HFFc6 (cell line): ENCODE measurements at places on chromosomes 12 and 14.
A peak's percentile ranks its signal among the peaks of the same experiment; 100 is the strongest.

DNA sequence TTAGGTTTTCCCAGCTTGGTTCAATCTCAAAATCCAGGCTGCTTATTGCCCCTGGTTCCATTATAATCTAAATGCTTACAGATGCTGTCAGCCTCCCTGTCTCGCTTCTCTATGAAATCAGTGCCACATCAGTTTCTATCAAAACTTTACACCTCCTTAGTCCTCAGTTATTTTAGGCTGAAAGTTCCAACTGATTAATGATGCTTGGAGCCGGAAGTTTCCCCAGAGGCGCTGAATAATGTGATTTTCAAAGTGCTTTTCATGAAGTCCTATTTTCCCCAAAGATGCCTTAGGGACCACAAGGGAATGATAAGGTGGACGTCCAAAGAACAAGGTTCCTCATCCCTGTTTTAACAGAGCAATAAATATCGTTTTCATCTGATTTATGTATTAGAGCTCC lies 262.4 kb upstream of the RMST start:
- no peak overlapping the region for H3K4me3 ChIP-seq
- H3K27me3 ChIP-seq: no peaks in the 10 kb centered on the region
- no peak for DNase-seq
- H3K36me3 ChIP-seq: no peaks in the 10 kb centered on the region
- no peak overlapping the region for H3K27ac ChIP-seq
- H3K4me1 ChIP-seq: no peaks in the 10 kb centered on the region

DNA sequence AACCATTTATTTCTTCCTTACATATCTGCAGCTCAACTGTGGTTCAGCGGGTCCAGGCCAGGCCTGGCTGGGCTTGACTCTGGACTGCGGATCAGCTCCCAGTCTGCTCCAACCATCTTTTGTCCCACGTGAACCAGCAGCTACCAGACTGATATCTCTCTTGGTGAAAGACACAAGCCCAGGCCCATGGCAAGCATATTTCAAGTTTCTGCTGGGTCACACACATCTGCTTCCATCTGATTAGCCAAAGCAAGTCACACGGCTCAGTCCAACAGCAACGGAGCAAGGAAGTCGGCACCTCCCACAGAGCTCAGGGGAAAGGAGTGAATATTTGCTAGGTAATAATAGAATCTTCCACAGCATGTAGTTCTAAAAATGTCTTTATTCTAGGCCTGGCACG lies 24.7 kb upstream of the MARK3 start:
- H3K4me1 ChIP-seq: peaks cover 53% of the 10 kb centered on the region
- H3K27ac ChIP-seq: peak overlapping the region; percentile 73
- H3K36me3 ChIP-seq: peaks cover 33% of the 10 kb centered on the region
- no peak overlapping the region for H3K4me3 ChIP-seq

DNA sequence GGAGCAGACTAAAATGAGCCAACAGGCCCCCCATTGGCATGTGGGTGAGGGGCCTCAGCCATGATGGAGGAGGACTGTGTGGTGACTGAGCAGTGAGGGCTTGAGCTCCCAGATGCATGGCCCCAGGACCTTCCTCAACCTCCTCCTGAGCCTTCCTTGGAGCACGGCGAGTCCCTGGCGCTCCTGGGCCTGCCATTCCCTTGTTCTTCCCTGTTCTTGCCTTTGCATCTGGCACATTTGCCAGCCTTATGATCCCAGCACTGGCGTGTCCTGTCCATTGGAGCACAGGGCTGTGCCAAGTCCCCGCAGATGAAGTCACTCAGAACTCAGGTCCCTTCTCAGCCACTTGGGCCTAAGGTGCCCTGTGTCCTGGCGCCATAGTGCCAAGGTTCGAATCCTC lies 40.3 kb upstream of the MEG3 start:
- no peak overlapping the region for H3K4me3 ChIP-seq
- no peaks in the 10 kb centered on the region for H3K36me3 ChIP-seq
- no peak for DNase-seq
- H3K27me3 ChIP-seq: peaks cover 43% of the 10 kb centered on the region
- H3K4me1 ChIP-seq: no peaks in the 10 kb centered on the region; the same call in 1 of the 2 replicates

- H3K27me3 ChIP-seq: peaks cover 1% of the 10 kb centered on the region; the same call in 1 of the 2 replicates
- H3K4me1 ChIP-seq: no peaks in the 10 kb centered on the region
- no peak overlapping the region for H3K27ac ChIP-seq
- H3K36me3 ChIP-seq: peaks cover 7% of the 10 kb centered on the region
- H3K4me3 ChIP-seq: peak overlapping the region; percentile 43; the same call in 1 of the 2 replicates
Observed at GRCh38 chr12:132582582-132583410, 27.6 kb downstream of the LRCOL1 start.

GRCh38 chr12:42237052-42237852 lies 796 bp downstream of the YAF2 start:
- H3K4me3 ChIP-seq: peak overlapping the region; percentile 94
- peaks cover 8% of the 10 kb centered on the region for H3K36me3 ChIP-seq
- peaks cover 34% of the 10 kb centered on the region for H3K4me1 ChIP-seq
- peak overlapping the region; percentile 89 for H3K27ac ChIP-seq
- DNase-seq: peak; percentile 78
- no peaks in the 10 kb centered on the region for H3K27me3 ChIP-seq

DNA sequence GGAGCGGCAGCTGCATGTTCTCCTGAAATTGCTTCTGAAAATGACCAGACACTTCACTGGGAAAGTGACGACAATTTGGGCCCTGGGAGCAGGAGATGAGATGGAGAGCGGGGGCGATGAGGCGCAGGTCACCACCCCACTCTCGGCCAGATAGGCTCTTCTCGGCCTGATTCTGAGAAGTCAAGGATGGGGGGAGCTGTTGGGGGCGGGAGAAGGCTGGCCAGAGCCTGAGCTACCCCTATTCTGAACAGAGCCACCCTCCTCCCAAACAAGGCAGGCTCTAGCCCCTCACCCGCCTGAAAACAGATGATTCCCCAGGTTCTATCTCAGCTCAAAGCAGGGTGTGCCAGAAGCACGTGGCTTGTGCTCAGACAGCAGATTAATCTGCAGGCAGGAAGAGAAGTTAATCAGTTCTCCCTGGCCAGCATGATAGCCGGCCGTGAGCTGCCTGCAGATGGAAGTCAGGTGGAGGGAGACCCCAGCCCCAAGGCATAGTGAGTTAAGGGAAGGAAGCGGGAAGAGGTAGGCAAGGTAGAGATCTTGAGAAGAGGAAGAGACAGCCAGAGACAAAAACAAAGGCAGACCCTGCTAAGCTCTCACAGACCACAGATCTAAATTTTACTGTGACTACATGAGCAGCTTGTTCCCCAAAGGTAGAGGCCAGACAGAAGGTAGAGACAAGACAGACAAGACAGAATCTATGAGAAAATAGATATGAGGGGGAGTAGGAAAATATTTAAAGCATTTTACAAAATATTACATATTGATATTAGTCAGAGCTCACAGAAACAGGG lies 10.9 kb upstream of the TAC3 start:
- peaks cover 59% of the 10 kb centered on the region for H3K27me3 ChIP-seq
- no peak overlapping the region for H3K4me3 ChIP-seq
- H3K27ac ChIP-seq: no peak overlapping the region
- H3K4me1 ChIP-seq: peaks cover 6% of the 10 kb centered on the region

DNA sequence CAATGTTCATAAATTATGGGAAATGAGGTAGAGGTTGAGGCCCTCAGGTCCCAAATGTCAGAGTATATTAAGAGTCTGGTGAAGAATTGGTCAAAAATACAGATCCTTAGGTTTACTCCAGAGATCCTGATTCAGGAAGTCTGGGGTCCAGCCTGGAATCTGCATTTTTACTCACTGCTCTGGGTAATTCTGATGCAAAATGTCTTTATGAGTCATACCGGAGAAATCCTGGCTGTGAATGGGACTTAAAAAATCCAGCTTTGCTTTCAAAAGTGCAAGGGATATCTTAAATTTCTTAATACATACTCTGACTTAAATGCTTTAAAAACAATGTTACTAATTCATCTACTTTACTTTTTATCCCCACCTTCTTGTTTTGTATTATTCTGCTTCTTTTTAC lies 74.5 kb downstream of the FERMT2 start:
- DNase-seq: peak; percentile 33
- H3K27ac ChIP-seq: peak overlapping the region; percentile 71
- peaks cover 7% of the 10 kb centered on the region for H3K27me3 ChIP-seq

GRCh38 chr14:93984987-93985410 lies 8.6 kb upstream of the ASB2 start:
- no peaks in the 10 kb centered on the region; the same call in 1 of the 2 replicates for H3K27me3 ChIP-seq
- no peak overlapping the region for H3K4me3 ChIP-seq
- peak overlapping the region; percentile 83 for H3K27ac ChIP-seq
- peak; percentile 80 for DNase-seq
- no peaks in the 10 kb centered on the region for H3K36me3 ChIP-seq

- H3K4me3 ChIP-seq: no peak overlapping the region
- H3K27ac ChIP-seq: no peak overlapping the region
- DNase-seq: no peak
- H3K4me1 ChIP-seq: no peaks in the 10 kb centered on the region
- H3K27me3 ChIP-seq: no peaks in the 10 kb centered on the region
- no peaks in the 10 kb centered on the region for H3K36me3 ChIP-seq
Observed at GRCh38 chr12:79521576-79521975, 169.2 kb downstream of the PAWR start.

DNA sequence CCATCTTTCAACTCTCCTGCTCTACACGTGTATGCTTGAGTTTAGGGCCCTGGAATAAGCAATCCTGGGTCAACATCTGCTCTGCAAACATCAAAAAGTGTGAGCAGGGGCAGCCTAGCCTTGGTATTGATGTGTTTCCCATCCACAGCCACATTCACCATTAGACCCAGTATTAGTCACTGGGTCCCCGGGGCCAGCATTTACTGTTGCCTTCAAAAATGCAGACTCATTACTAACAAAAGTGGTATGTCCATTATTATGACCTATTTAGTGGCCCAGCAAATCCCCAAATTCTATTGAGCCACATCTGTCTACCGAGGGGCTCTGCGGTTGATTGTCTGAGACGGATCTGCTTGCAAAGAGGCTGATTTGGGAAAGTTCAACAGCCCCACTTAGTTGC lies 661.8 kb downstream of the DIO2 start:
- no peak for DNase-seq
- H3K4me3 ChIP-seq: no peak overlapping the region
- H3K27ac ChIP-seq: no peak overlapping the region

- H3K27ac ChIP-seq: no peak overlapping the region
- H3K4me1 ChIP-seq: peaks cover 18% of the 10 kb centered on the region
- no peaks in the 10 kb centered on the region for H3K36me3 ChIP-seq
- peaks cover 2% of the 10 kb centered on the region; the same call in 1 of the 2 replicates for H3K27me3 ChIP-seq
- DNase-seq: no peak
Observed at GRCh38 chr12:90987520-90987919, 17.3 kb downstream of the EPYC start.

DNA sequence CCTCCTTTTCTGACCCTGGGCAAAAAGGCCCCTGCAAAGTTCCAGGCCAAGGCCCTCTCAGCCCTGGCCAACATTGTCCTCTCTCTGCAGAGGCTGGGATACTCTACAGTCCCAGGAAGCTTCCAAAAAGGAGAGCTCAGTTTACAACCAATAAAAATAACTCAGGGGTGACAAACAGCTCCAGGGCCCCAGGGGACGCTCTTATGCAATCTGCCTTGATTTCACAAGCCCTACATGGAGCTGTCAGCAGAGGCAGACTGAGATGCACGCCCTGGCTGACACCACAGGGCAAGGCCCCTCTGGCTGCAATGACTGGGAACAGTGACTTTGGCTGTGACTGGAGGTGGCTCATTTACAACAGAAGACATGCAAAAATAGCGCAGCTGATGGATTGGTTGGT lies 129.0 kb upstream of the MED13L start:
- H3K27ac ChIP-seq: peak overlapping the region; percentile 57
- peak overlapping the region; percentile 5 for H3K4me3 ChIP-seq
- H3K27me3 ChIP-seq: no peaks in the 10 kb centered on the region; the same call in none of the 2 replicates
- H3K36me3 ChIP-seq: peaks cover 15% of the 10 kb centered on the region
- DNase-seq: peak; percentile 89

GRCh38 chr14:92450351-92451070 lies 63.1 kb upstream of the RIN3 start:
- no peaks in the 10 kb centered on the region for H3K4me1 ChIP-seq
- H3K36me3 ChIP-seq: no peaks in the 10 kb centered on the region
- H3K27ac ChIP-seq: no peak overlapping the region
- DNase-seq: no peak
- peaks cover 14% of the 10 kb centered on the region for H3K27me3 ChIP-seq
- no peak overlapping the region for H3K4me3 ChIP-seq

GRCh38 chr14:42513837-42514236 lies 907.2 kb downstream of the LRFN5 start:
- H3K4me1 ChIP-seq: no peaks in the 10 kb centered on the region
- H3K36me3 ChIP-seq: peaks cover 6% of the 10 kb centered on the region; the same call in 1 of the 2 replicates
- DNase-seq: no peak
- no peak overlapping the region for H3K27ac ChIP-seq
- no peaks in the 10 kb centered on the region for H3K27me3 ChIP-seq

GRCh38 chr14:92613008-92613658 lies 99.6 kb downstream of the RIN3 start:
- H3K27me3 ChIP-seq: no peaks in the 10 kb centered on the region; the same call in 1 of the 2 replicates
- H3K36me3 ChIP-seq: peaks cover 15% of the 10 kb centered on the region
- H3K4me1 ChIP-seq: peaks cover 21% of the 10 kb centered on the region

DNA sequence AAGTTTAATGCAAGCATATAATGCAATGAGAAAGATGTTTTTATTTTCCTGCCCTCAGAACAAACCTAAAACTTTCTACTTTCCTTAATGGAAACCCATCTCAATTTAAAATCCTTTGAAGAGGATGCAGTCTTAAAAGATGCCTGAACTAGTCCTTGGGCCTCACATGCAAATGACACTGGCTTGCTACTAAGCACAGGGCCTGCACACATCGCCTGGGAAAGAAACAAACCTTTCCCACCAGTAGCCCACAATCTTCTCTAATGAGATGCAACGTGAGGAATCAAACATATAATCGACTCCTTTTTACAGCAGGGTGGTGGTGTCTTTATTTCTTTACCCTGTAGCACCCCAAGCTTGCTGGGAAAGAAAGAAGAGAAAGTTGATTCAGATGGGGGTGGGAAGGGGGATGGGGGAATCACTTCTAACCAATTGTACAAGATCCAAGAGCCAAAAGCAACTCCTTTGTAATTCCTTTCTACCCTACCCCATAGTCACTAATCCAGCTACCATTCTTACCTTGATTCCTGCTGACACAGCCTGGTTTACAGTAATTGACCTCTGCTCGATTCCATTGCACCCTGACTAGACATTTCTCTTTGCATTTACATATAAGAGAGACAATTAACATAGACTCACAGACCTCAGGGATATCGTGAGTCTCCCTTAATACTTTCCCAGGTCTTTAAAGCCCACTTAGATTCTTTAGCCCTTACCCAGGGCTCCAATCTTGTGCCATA lies 69.5 kb upstream of the FERMT2 start:
- H3K4me1 ChIP-seq: peaks cover 63% of the 10 kb centered on the region
- peaks cover 6% of the 10 kb centered on the region for H3K27me3 ChIP-seq
- H3K4me3 ChIP-seq: no peak overlapping the region

GRCh38 chr14:39957290-39957689 lies 525.1 kb upstream of the FBXO33 start:
- H3K27me3 ChIP-seq: no peaks in the 10 kb centered on the region; the same call in 1 of the 2 replicates
- H3K36me3 ChIP-seq: peaks cover 5% of the 10 kb centered on the region; the same call in 1 of the 2 replicates
- DNase-seq: no peak
- no peaks in the 10 kb centered on the region for H3K4me1 ChIP-seq
- no peak overlapping the region for H3K27ac ChIP-seq
- no peak overlapping the region for H3K4me3 ChIP-seq
